ENCODE measurements at places on chromosomes 16 and 17.

- no peak for DNase-seq
Observed at GRCh38 chr17:27463235-27463677, 7.0 kb downstream of the KSR1 start.

GRCh38 chr17:78674595-78675315 is 97.6 kb upstream of the DNAH17 start:
- DNase-seq = no peak

DNA sequence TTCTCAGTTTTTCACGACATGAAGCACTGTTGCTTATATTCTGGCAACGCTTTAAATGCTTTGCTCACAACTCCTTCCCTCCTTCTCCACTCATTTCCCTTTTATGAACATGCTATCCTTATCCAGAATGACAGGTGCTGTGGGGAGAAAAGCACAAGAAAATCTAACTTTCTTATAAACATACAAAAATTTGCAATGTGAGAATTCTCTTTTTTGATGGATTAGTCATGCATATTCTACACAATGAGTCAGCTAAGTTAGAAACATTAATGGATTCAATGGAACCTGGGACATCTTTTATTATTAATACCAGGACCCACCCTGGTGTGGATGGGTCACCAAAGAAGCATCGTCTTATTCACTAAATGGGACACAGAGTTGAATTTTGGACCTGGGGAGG is 234.6 kb upstream of the CDH5 start:
- no peak for DNase-seq

DNA sequence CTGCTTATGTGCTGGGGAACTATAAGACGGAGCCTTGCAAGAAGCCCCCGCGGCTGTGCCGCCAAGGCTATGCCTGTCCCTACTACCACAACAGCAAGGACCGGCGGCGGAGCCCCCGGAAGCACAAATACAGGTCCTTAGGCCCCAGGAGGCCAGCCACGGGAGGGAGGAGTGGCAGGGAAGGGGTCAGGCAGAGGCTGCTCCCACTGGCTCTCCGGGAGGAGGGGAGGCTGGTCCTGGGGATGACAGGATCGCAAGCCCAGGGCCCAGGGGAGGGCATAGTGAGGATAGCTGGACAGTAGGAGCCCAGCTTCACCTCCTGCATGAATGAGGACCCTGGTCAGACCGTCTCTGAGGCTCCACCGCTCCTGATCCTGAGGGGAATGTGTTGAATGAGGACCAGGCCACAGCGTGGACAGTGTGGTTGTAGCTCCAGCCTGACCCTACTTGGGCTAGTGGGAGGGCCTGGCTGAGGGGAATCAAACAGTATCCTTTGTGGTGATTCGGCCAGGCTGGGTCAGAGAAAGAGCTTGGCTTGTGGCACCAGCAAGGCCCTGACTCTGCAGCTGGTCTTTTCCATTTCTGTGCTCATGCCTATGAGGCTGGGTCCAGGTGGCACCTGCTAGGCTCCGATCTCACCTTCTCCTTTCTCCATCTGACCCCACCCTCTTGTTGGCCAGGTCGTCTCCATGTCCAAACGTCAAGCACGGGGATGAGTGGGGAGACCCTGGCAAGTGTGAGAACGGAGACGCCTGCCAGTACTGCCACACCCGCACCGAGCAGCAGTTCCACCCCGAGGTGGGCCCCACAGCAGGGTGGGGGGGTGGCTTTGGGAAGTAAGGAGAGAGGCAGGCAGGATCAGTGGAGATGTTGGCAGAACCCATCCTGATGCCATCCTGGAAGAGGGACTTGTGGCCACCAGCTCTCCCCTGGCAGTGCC is 28.7 kb downstream of the UNK start:
- no peak for DNase-seq

- peak; percentile 17 for DNase-seq
Observed at GRCh38 chr16:51762081-51762996, 611.3 kb upstream of the SALL1 start.
